ENCODE measurements at places on chromosomes 4 and X. TPM values are rescaled to one million over a fixed set of nuclear protein-coding genes. Genes with fewer than 3 reads are reported as not detected.

The SLC6A14 gene
- total RNA-seq, result not detected

The MEPE gene
- total RNA-seq, result not detected

The RAI2 gene
- total RNA-seq, result 22.1 TPM

The KLKB1 gene
- total RNA-seq, result 0.68 TPM

The ETDA gene
- not detected for total RNA-seq

The NPY2R gene
- total RNA-seq, result 0.65 TPM

The DCAF4L1 gene
- total RNA-seq, result 0.22 TPM

The GAGE12J gene
- total RNA-seq, result not detected

The GRIA2 gene
- total RNA-seq, result not detected

The ADH1B gene
- total RNA-seq, result 6,526 TPM

The GPC4 gene
- total RNA-seq, result 5.9 TPM

The PDZD4 gene
- total RNA-seq, result 0.65 TPM

The GAGE12H gene
- total RNA-seq, result not detected

The CWH43 gene
- not detected for total RNA-seq

The MSANTD1 gene
- not detected for total RNA-seq

The SYNPO2 gene
- total RNA-seq, result 23.1 TPM

The CHRNA9 gene
- not detected for total RNA-seq

The SPANXA2 gene
- not detected for total RNA-seq

The MAP7D2 gene
- total RNA-seq, result 0.34 TPM

The TMEM164 gene
- total RNA-seq, result 29.3 TPM

The ARHGAP36 gene
- not detected for total RNA-seq

The LNX1 gene
- total RNA-seq, result 66.5 TPM

The TXK gene
- total RNA-seq, result 9.9 TPM

The HS6ST2 gene
- total RNA-seq, result 0.22 TPM

The CENPVL1 gene
- total RNA-seq, result not detected

The AMTN gene
- not detected for total RNA-seq

The FABP2 gene
- total RNA-seq, result not detected

The ATP1B4 gene
- total RNA-seq, result not detected

The DUSP9 gene
- 0.22 TPM for total RNA-seq

The HTN3 gene
- not detected for total RNA-seq

The F8 gene
- total RNA-seq, result 23.6 TPM

The AMBN gene
- total RNA-seq, result not detected

The DMD gene
- 35.7 TPM for total RNA-seq

The FRG2 gene
- total RNA-seq, result not detected
